Activated naive CD8-positive, alpha-beta T cell treated with anti-CD3 and anti-CD28 coated beads for 36 hours (primary cell): ENCODE measurements at places on chromosomes 7 and 10. TPM values are rescaled to one million over a fixed set of nuclear protein-coding genes. Genes with fewer than 3 reads are reported as not detected.

Gene CYP2E1
- total RNA-seq, result not detected

Gene WEE2
- total RNA-seq, result not detected

Gene FAM107B
- total RNA-seq, result 203 TPM

Gene STOX1
- total RNA-seq, result 0.64 TPM

Gene ITGA8
- not detected for total RNA-seq

- no peaks in the 10 kb centered on the region for H3K36me3 ChIP-seq
- no peaks in the 10 kb centered on the region for H3K4me1 ChIP-seq
- no peak for DNase-seq
- H3K27me3 ChIP-seq, result peaks cover 8% of the 10 kb centered on the region
- H3K27ac ChIP-seq, result no peak overlapping the region
These were observed 271.2 kb downstream of the ARHGAP12 start for GRCh38 chr10:31657434-31657872.

- no peak for DNase-seq
- peaks cover 5% of the 10 kb centered on the region for H3K4me1 ChIP-seq
- H3K27me3 ChIP-seq, result peaks cover 84% of the 10 kb centered on the region
- H3K36me3 ChIP-seq, result no peaks in the 10 kb centered on the region
- no peak within 1 kb of the TSS for H3K4me3 ChIP-seq
- H3K27ac ChIP-seq, result no peak within 1 kb of the TSS
These were observed at the start of gene PTF1A for GRCh38 chr10:23191764-23192711. TSS of gene PTF1A (plus strand) at chr10:23192312. CDS start at chr10:23192531, 219 bp downstream.

DNA sequence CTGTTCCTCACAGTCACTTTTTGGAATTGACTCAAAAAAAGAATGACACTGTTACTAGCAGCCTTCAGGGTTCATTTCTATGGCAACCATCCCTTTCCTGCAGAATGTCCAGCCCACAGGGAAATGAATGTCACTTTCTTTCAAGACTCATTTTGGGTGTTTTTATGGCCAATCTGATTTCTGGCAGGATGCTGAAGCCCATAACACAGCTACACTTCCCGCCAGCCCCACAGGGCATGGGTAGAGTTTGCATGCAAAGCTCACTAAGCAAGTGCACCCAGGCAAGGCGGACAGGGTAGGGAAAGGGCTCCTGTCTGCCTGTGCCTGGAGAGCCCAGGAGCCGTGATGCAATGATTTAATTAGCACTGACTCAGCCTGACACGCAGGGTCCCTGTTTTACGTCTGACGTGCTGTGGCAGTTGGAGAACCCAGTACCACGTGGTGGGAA is 26.1 kb upstream of the GPAM start:
- H3K4me3 ChIP-seq, result no peak overlapping the region
- H3K27ac ChIP-seq, result no peak overlapping the region
- no peak for DNase-seq
- H3K4me1 ChIP-seq, result no peaks in the 10 kb centered on the region
- peaks cover 3% of the 10 kb centered on the region for H3K27me3 ChIP-seq

DNA sequence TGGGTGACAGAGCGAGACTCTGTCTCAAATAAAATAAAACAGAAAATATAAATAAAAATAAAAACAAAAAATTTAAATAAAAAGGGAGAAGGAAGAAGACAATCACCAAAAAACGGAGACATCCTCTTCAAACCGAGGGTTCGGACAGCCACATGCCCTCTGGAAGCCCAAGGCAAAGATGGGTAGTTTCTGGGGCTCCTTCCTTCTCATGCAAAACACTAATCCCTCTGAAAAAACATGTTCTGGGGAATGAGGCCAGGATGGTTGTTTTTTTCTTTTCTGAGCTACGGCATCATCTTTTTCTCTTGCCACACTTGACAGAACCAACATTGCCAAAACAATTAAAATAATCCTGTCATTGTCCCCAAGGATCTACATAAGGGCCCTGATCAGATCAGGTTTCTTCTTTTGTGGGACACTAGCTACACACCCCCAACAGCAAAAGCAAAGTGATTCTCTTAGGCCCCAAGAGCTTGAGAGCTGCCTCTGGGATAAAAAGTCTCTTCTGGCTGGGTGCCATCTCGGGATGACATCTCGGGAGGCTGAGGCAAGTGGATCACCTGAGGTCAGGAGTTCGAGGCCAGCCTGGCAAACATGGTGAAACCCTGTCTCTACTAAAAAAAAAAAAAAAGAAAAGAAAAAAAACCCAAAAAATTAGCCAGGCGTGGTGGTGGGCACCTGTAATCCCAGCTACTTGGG is 14.2 kb upstream of the POR start:
- no peaks in the 10 kb centered on the region for H3K4me1 ChIP-seq
- no peak for DNase-seq
- no peak overlapping the region for H3K27ac ChIP-seq
- H3K4me3 ChIP-seq, result no peak overlapping the region
